Fibroblast of upper back skin (primary cell): ENCODE measurements at places on chromosomes 2 and 18.

DNA sequence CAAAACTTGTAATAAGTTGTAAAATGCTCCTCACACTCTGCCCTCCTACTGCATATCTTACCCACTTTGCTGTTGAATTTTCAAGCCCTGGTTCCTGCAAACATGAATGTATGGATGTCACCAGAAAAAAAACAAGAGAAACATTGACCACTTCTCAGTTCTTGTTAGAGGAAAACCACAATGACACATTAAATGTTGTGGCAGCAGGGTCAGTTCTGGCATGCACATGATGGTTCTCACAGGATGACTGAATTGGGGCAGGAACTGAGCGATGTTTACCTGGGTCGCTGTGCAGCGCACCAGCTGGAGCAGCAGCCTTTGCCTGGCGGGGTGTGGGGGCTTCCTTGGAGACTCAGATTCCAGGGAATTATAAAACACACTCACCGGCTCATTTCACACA lies 14.0 kb upstream of the PRKCE start:
- DNase-seq, result peak; percentile 49

GRCh38 chr18:79459946-79460480 lies 64.3 kb downstream of the NFATC1 start:
- no peak for DNase-seq

- peak; percentile 63 for DNase-seq
These were observed 139.6 kb upstream of the PELI1 start for GRCh38 chr2:64283641-64284361.

GRCh38 chr18:68847219-68847837 lies 49.4 kb downstream of the CCDC102B start:
- peak; percentile 31 for DNase-seq

GRCh38 chr2:241565411-241565810 lies 6.9 kb downstream of the BOK start:
- no peak for DNase-seq

- peak; percentile 59 for DNase-seq
These were observed 31.3 kb downstream of the KIAA2012 start for GRCh38 chr2:202104286-202104870.

DNA sequence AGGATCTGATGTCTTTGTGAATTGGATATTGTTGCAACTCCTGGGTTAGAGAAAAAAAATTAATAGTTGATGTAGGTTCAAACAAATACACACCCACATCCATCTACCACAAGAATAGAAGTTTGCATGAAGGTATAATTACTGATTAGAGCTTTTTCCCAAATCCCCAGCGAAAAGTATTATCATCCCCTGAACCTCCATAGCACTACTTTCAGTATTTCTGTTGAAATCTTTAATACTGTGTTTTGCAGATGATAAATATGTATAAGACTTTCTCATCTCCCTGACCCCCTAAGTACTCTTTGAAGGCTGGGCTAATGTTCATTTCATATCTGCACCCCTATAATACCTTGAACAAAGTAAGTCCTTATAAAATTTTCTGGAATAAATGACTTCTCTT lies 6.4 kb downstream of the FN1 start:
- DNase-seq, result no peak
